ENCODE measurements at places on chromosomes 5 and 9. TPM values are rescaled to one million over a fixed set of nuclear protein-coding genes. Genes with fewer than 3 reads are reported as not detected.

The LCN10 gene
- total RNA-seq = not detected

The TGFBI gene
- 96.9 TPM for total RNA-seq

The PPP2R2B gene
- total RNA-seq = not detected

The HK3 gene
- not detected for total RNA-seq

All from endothelial cell of coronary artery (primary cell).